ENCODE measurements at places on chromosomes 16 and 17. TPM values are rescaled to one million over a fixed set of nuclear protein-coding genes. Genes with fewer than 3 reads are reported as not detected.

- peak; percentile 86 for DNase-seq
Measured at GRCh38 chr16:21301168-21301894, 23.2 kb upstream of the CRYM start.

GRCh38 chr17:58324409-58325288 lies 3.9 kb downstream of the TSPOAP1 start:
- DNase-seq: peak; percentile 82

- DNase-seq: peak; percentile 98
Measured at GRCh38 chr17:59154721-59155438, at the start of gene SKA2. Gene SKA2 (minus strand): TSS chr17:59155186. CDS start chr17:59155163, 23 bp downstream.

DNA sequence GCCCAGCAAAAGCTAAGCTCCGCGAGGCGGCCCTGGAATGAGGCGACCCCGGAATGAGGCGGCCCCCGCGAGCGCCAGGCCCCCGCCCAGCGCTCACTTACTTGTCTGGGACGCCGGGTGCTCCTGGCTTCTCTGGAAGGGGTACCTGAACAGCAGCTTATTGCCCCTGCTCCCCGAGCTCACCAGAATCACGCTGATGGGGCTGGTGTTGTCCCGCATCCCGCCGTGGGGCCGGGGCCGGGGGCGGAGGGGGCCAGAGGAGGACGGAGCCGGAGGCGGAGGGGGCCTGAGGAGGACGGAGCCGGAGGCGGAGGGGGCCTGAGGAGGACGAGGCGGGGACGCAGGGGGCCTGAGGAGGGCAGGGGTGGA lies 440 bp downstream of the NPRL3 start:
- peak; percentile 78 for DNase-seq

DNA sequence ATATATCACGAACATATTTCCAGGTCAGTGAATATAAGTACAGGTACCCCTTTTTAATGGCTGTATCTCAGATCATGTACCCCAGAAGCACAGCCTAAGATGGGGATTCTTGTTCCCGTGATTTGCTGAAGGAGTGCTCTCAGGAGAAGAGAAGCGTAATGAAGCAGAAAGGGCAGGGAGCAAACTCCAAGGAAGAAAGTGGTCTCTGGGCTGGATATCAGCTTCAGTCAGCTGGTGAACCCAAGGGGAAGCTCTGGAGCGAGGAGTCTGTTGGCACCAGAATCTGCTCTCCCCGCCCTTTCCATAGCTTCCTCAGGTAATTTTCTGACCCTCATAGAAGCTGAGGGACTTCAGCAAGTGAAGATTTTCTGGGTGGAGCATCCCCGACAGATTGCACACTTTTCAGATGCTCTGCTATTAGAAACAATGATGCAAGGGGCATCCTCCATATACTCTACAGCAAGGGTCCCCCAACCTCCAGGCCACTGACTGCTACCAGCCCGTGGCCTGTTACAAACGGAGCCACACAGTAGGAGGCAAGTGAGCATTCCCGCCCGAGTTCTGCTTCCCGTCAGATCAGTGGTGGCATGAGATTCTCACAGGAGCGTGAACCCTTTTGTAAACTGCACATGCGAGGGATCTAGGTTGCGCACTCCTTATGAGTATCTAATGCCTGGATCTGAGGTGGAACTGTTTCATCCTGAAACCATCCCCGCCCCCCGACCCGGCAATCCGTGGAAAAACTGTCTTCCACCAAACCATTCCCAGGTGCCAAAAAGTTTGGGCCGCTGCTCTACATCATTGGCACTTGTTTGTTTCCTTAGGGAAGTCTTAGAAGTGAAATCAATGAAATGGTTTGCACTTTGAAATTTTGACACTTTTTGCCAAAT lies 4.4 kb downstream of the FAHD1 start:
- no peak for DNase-seq

GRCh38 chr16:84196727-84197394 lies 5.9 kb downstream of the ADAD2 start:
- DNase-seq: no peak

- DNase-seq: no peak
Measured at GRCh38 chr16:72646615-72647014, 401.3 kb downstream of the ZFHX3 start.

- peak; percentile 78 for DNase-seq
Measured at GRCh38 chr17:82876149-82876548, 36.3 kb upstream of the ZNF750 start.

DNA sequence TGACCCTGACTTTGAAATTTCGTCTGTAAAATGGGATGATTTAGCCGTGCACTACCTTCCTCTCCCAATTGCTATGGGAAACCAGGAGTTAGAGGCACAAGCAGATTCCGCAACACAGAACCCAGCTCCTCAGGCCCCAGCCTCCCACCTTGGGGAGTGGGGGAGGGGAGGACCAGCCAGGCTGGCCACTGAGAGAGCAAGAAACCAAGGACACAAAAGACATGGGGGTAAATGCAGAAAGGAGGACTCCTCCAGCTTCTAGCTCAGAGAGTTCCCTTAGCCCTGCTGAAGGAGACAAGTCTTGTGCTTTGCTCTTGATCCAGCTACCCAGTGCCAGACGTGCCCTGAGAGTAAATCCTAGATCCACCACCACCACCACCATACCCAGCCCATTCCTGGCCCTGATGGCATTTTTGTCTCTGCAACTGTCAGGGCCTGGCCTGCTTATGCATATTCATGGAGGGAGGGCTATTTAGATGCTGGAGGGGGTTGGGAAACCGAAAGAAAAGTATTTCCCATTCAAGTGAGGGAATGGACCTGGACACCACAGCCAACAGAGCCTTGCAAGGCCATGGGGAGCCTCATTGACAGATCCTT lies 25.9 kb downstream of the PITPNM3 start:
- DNase-seq: no peak

GRCh38 chr16:70324998-70325747 lies 21.5 kb upstream of the DDX19A start:
- DNase-seq: no peak

Gene KRTAP4-3
- not detected for total RNA-seq

Gene ZNF423
- 12.3 TPM for total RNA-seq

Data from posterior vena cava (tissue), 2 donors.